HCT116 (cell line): ENCODE measurements at places on chromosomes 3 and 15. TPM values are rescaled to one million over a fixed set of nuclear protein-coding genes. Genes with fewer than 3 reads are reported as not detected.

Gene GP9
- total RNA-seq = not detected

Gene MUC13
- 0.44 TPM for total RNA-seq

Gene CA12
- 1.8 TPM for total RNA-seq

DNA sequence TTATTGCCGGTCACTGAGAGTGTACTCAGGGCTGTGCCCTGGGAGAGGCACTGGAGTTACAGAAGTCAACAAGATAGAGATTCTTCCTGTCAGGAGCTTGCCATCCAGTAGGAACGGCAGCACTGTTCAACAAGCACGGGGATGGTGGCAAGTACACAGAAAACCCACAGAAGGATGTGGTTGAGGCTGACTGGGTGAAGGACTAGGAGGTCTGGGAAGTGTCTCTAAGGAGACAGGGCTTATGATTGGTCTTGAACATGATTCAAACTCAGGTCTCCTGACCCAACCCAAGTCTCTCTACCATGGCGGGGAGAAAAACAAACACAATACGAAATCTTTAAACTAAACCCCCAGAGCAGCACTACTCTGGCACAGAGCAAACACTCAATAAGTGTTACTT lies 37.6 kb downstream of the ERICH6 start:
- DNase-seq = no peak

DNA sequence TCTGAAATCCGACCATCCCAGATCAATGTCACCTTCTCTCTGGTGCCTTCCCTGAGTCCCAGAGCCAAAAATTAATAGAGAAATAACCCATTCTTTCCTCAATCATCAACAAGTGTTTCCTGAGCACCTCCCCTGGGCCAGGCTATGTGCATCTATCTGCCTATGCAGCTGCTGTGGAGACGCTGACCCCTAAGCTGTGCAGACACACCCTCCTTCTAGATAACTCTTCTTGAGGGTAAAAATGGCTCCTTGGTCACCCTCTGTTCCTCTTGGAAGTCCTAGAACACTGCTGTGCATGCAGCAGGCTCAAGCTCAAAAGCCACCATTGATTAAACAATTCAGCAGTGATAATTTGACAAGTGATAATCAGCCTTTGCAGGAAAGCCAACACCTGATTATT lies 18.4 kb downstream of the CA12 start:
- DNase-seq = no peak

- DNase-seq = no peak
Observed at GRCh38 chr15:77643764-77644163, 11.1 kb upstream of the LINGO1 start.
